Stimulated activated CD4-positive, alpha-beta T cell treated with anti-CD3 and anti-CD28 coated beads, TNF-alpha, amount 100 ng/mL, for 1 hour (primary cell): ENCODE measurements at places on chromosomes 1 and 21.

GRCh38 chr1:151593730-151594129, 18.1 kb upstream of the SNX27 start:
- DNase-seq = no peak

- DNase-seq = no peak
Measured at GRCh38 chr21:33817663-33818451, 97.7 kb downstream of the ATP5PO start.

GRCh38 chr1:113999799-114000198, 20.5 kb downstream of the OLFML3 start:
- DNase-seq = no peak

DNA sequence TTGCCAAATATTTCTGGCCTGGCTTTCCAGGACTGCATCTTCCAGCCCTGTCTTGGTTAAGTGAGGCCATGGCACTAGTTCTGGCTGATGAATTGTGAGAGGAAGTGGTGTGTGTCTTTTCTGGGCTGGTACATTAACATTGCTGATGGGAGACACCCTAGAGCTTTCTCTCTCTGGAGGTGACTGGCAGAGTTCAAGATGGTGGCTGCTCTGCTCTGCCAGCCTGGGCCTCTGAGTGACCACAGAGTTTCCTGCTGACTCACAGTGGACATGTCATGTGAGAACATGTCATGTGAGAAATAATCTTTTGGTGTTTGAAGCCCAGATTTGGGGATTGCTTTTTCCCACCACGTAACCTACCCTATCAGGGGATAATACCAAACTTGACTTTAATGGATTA, 218.0 kb upstream of the KIAA0040 start:
- no peak for DNase-seq

DNA sequence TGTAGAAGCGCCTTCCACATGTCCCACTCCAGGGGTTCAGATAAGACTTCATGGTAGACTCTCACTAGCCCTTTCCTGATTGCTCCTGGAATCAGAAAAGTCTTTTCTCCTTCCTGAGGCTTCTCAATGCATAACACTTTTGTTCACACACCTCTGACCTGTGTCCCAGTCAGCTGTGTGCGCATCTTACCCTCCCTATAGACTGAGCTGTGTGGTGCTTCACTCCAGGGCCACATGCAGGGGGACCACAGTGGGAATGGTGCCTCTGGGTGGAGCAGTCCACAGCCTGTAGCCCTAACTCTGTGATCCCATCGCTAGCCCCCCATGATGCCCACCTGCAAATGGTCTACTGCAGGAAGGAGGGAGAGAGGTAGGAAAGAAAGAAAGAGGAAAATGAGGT, 84.0 kb upstream of the TLR5 start:
- no peak for DNase-seq

- no peak for DNase-seq
Measured at GRCh38 chr1:12548279-12548972, 69.6 kb downstream of the DHRS3 start.

DNA sequence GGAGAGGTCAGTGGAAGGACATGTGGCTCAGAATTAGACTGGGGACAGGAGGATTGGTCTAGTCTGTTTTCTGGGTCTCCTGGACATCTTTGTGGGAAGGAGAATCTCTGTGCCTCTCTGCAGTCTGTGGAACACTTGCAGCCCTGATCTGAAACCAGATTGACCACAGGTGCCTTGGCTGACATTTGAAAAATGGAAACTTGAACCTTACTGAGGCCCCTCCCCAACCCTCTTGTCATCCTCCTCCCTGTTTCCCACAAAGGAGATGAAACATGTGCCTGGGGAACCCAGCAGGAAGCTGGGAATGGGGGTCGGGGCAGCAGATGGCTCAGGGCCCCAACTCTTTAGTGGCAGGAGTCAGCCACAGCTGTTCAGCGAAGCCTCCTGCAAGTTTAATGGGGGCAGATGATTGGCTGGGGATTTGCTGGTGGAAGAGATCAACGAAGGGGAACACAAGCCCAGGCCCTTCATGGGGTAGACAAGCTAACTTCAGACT, 18.1 kb downstream of the VASH2 start:
- DNase-seq = no peak

DNA sequence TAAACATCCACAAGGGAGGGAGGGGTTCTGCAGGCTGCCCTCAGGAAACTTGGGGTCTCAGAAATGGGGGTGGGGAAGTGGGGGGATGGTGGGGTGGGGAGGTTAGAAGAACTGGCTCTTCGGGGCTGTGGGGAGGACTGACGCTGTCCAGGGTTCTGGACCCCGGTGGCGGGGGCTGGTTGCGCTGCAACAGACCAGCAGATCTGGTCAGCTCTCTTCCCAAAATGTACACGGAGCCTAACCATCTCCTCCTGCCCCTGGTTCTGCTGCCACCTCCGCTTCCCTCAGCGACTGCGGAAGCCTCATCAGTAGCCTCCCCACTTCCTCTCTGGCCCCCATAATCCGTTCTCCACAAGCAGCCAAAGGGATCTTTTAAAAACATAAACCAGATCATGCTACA, 29.3 kb upstream of the C1QA start:
- DNase-seq = no peak

DNA sequence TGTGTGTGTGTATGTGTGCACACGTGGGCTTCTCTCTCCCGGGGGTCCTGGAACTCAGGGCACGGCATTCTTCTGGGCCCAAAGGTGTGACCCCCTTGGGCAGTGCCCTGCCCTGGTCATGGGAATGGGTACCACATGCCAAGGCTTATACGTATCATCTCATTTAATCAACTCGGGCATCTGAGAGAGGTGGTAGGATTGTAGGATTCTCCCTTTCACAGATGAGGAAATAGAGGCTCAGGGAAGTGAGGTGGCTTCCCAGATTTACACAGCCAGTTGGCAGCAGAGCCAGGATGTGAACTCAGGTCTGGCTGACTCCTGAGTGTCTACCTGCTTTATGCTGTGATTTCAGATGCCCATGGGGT, 15.2 kb downstream of the MYOM3 start:
- no peak for DNase-seq
